ENCODE measurements at places on chromosomes 13 and 19. TPM values are rescaled to one million over a fixed set of nuclear protein-coding genes. Genes with fewer than 3 reads are reported as not detected.

DNA sequence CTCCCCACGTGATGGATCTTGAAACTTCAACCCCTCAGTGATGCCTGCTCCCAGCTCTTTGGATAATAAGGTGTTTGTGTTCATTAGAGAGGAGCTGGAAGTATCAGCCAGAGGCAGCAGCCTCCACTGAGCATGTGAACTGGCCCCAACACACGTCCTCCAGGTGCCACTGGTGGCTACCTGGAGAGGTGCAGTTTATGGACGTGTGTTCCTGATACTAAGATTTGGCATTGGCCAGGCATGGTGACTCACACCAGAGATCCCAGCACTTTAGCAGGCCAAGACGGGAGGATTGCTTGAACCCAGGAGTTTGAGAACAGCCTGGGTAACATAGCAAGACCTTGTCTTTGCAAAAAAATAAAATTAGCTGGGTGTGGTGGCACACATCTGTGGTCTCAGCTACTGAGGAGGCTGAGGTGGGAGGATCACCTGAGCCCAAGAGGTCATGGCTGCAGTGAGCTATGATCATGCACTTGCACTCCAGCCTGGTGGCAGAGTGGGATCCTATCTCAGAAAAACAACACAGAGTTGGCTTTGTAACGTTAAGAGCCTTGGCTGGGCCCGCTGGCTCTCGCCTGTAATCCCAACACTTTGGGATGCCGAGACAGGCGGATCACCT, 34.4 kb downstream of the SLC25A42 start:
- H3K36me3 ChIP-seq, result no peaks in the 10 kb centered on the region
- DNase-seq, result peak; percentile 49
- peak overlapping the region; percentile 48 for H3K27ac ChIP-seq
- H3K4me1 ChIP-seq, result peaks cover 94% of the 10 kb centered on the region
- H3K27me3 ChIP-seq, result no peaks in the 10 kb centered on the region

GRCh38 chr19:53132141-53132991, at the start of gene ZNF415:
ZNF415 (minus strand) TSS chr19:53132910; CDS start chr19:53122676, 10,234 bp downstream.
- no peaks in the 10 kb centered on the region for H3K27me3 ChIP-seq
- no peak for DNase-seq

DNA sequence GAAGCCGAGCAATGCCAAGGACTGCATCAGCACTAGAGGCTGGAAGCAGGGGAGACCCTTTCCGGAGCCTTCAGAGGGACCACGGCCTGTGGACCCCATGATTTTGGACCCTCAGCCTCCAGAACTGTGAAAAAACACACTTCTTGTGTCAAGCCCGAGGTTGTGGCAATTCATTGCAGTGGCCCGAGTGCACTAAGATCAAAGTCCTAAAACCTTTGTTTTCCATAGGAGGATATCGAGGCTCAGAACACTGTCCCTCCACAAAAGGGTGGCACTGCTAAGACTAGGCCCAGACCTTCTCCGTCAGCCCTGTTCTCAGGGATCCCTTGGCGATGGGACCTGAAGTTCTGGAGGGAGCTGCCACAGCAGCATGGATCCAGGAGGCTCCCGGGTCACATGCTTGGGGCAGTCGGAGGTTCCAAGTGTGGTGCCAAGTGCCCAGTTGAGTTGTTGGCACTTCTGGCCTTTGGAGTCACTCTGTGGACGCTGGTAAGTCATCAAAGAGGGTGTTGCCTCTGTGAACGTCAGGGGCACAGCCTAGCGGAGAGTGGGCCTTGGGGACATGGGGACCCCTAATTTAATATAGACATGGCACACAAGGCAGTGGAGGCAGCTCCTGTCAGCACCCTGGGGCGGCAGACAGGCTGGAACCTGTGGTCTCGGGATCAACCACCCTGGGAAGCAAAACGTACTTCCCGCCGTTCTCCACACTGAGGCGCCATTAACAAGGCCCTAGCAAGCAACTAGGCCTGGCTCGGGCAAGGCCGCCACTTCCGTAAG, 199.2 kb downstream of the COL4A1 start:
- no peaks in the 10 kb centered on the region for H3K27me3 ChIP-seq
- H3K4me1 ChIP-seq, result no peaks in the 10 kb centered on the region
- H3K27ac ChIP-seq, result no peak overlapping the region
- no peak overlapping the region for H3K4me3 ChIP-seq
- no peak for DNase-seq

DNA sequence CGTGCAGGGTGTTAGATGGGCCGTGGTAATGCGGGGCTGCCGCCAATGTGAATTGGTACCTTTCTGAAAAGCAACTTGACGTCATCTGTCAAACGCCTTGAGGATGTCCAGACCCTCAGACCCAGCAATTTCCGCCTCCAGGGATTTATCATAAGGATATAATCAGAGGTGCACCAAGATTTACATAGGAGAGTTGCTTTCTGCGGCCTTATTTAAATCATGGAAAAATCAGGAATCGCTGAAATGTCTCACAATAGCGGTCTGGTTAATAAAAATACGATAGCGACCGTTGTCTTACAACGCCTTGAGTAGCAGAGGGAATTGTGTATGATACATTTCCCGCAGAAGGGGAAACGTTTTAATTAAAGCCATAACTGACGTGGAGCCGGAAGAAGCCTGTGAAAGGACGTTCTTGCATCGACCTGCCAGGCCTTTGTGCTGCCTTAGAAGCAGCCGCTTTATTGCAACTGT, 32.3 kb upstream of the NDUFS7 start:
- no peak overlapping the region for H3K27ac ChIP-seq
- peaks cover 18% of the 10 kb centered on the region for H3K4me1 ChIP-seq
- no peak overlapping the region for H3K4me3 ChIP-seq
- no peaks in the 10 kb centered on the region for H3K36me3 ChIP-seq
- H3K27me3 ChIP-seq, result no peaks in the 10 kb centered on the region

GRCh38 chr13:110869805-110870706, 44.8 kb downstream of the ANKRD10 start:
- H3K4me1 ChIP-seq, result peaks cover 19% of the 10 kb centered on the region
- H3K27ac ChIP-seq, result peak overlapping the region; percentile 85
- peak; percentile 99 for DNase-seq
- H3K27me3 ChIP-seq, result no peaks in the 10 kb centered on the region
- H3K4me3 ChIP-seq, result peak overlapping the region; percentile 62

DNA sequence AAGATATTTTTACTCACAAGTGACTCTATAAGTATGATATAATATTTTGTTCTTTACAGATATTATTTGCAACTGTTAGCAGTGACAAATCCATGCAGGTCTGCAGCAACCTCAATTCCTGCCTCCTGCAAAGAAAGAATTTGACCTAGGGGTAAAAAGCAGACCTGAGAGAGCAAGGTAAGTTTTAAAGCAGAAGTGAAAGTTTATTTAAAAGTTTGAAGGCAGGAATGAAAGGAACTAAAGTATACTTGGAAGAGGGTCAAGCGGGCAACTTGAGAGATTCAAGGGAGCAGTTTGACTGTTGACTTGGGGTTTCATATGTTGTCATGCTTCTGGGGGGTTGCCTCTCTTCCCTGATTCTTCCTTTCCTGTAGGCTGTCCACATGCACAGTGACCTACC, 520.1 kb upstream of the PCDH20 start:
- no peak overlapping the region for H3K27ac ChIP-seq
- H3K27me3 ChIP-seq, result no peaks in the 10 kb centered on the region
- H3K4me3 ChIP-seq, result no peak overlapping the region
- DNase-seq, result no peak

GRCh38 chr19:3423183-3423829, 56.9 kb downstream of the NFIC start:
- H3K27me3 ChIP-seq, result no peaks in the 10 kb centered on the region
- DNase-seq, result no peak
- no peak overlapping the region for H3K4me3 ChIP-seq

NOVA2 gene
- 2.5 TPM for total RNA-seq

NTF4 gene
- 1.7 TPM for total RNA-seq
